ENCODE measurements at places on chromosomes 6 and 20. TPM values are rescaled to one million over a fixed set of nuclear protein-coding genes. Genes with fewer than 3 reads are reported as not detected.

The RIMS4 gene
- total RNA-seq = not detected

The SSTR4 gene
- not detected for total RNA-seq

The HFE gene
- total RNA-seq = 12.5 TPM

The TDRD6 gene
- not detected for total RNA-seq

The VWA7 gene
- total RNA-seq = not detected

GRCh38 chr6:47310131-47310480 is 401 bp upstream of the TNFRSF21 start:
- no peak for DNase-seq

DNA sequence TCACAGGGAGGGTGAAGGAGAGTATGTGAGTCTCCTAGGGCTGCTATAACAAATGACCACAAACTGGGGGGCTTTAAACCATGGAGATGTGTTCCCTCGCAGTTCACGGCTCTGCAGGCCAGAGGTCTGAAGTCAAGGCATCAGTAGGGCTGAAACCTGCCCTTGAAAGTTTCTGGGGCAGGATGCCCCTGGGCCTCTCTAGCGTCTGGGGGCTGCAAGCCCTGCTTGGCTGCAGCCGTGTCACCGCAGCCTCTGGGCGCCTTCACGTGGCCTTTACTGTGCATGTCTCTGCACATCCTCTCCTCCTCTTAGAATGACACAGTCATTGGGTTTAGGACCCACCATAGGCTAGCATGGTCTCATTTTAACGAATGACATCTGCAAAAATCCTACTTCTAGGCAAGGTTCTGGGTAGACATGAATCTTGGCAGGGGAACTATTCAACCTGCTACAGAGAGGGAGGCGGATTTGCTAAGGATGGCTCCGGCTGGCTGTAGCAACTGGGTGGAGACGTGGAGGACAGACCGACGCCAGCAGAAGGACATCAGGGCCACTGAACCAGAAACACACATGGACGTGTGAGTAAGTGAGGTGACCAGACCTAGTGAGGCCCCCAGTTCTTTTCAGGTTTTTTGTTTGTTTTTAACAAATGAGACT is 58.6 kb downstream of the PHACTR3 start:
- DNase-seq = no peak

Data from LHCN-M2 (cell line).